ENCODE measurements at places on chromosomes 2 and 18. TPM values are rescaled to one million over a fixed set of nuclear protein-coding genes. Genes with fewer than 3 reads are reported as not detected.

- peak; percentile 18 for DNase-seq
These were observed 132.9 kb downstream of the SOCS6 start for GRCh38 chr18:70421471-70422390.

DNA sequence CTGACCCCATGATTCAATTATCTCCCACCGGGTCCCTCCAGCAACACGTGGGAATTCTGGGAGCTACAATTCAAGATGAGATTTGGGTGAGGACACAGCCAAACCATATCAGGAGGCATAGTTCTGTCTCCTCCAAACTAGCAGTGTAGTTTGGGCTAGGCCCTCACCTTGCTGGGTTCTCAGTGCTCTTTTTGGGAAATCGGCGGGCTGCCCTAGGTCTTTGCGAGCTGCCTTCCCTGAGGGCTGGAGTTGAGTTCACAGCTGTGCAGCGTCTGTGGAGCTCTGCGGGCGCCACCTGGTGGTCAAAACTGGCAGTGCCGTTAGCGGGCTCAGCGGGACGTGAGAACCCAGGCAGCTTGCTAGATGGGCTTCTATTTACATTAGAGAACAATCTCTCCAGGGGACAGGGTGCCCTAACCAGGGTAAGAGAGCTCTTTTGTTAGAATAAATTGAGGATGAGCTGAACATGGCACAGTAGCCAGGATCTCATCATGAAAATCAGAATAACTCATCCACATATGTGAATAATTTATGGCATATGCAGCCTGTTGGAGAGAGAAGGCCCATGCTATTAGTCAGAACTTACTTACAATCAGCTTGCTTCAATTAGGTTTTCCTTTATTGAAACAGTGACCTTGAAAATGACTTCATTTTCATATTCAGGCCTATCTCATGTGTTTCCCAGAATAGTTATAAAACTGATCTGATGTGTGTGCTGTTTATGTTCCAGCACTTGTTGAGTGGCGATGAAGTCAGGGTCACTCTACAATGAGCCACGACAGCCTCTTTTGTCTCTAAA lies 27.4 kb upstream of the YES1 start:
- peak; percentile 84 for DNase-seq

GRCh38 chr2:152508446-152508845 lies 173.5 kb downstream of the FMNL2 start:
- no peak for DNase-seq

GRCh38 chr2:239122421-239123110 lies 274.7 kb downstream of the TWIST2 start:
- DNase-seq = no peak

GRCh38 chr2:16767789-16768476 lies 102.3 kb upstream of the CYRIA start:
- DNase-seq = no peak

DNA sequence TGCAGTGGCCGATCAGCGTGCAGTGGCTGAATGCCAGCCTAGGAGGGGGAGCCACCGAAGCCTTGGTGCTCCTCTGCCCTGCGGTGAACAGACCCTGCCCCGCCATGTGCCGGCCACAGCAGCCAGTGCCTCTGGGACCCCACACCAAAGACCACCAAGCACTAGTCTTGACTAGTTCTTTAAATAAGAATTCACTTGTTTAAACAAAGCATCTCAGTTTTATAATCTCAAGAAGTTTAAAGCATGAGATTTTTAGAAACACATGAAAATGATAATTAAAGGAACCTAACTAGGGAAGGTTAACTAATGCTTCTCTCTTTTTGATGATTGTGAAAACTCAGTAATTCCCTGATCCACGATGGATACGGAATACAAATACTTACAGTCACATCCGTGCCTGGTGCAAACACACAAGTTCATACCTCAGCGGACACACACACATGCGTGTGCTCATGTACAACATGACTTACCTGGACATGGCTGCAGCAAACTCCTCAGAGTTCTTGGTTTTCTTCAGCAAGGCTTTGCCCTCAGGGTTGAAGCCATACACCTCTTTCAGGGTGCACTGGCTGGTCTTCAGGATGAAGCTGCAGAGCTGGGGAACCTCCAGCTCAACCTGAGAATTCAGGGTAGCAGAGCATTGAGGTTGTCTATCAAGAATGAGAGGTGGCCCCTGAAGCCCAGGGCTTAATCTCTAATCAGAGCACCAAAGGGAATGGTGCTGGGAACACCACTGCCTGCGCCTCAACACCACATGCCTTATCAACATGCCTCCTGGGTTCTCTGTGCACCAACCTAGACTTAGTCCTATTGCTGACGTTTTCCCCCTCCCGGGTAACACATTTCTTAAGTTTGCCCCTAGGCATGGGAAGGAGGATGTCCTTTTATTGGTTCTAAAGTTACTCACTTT lies 3.1 kb downstream of the APOB start:
- no peak for DNase-seq

DNA sequence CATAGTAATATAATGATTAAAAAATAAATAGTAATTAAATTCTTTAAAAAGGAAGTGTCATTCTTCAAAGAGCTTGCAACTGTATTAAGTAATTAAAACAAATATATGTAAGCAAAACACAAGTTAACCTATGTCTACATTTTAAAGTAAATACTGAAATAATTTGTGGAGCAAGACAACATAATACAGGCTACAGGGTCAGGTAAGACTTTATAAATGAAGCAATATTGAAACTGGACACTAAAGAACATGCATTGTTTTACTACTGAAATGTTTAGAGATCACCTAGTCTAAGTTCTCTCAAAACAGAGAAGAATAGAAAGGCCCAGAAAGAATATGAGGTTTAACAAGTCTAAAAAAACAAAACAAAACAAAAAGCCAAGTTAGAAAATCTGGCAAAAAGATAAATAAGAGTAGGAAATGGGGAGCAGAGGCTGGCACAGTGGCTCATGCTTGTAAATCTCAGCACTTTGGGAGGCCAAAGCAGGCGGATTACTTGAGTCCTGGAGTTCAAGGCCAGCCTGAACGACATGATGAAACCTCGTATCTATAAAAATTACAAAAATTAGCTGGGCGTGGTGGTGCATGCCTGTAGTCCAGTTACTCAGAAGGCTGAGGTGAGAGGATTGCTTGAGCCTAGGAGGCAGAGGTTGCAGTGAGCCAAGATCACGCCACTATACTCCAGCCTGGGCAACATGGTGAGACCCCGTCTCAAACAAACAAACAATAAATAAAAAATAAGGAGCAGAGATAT lies 34.4 kb downstream of the VPS54 start:
- DNase-seq = no peak

- no peak for DNase-seq
These were observed 408.4 kb downstream of the RIT2 start for GRCh38 chr18:42707080-42707479.

- DNase-seq = no peak
These were observed 1.6 kb downstream of the SNED1 start for GRCh38 chr2:240999873-241000541.

- no peak for DNase-seq
These were observed 322.2 kb upstream of the DDX18 start for GRCh38 chr2:117492209-117492851.

DNA sequence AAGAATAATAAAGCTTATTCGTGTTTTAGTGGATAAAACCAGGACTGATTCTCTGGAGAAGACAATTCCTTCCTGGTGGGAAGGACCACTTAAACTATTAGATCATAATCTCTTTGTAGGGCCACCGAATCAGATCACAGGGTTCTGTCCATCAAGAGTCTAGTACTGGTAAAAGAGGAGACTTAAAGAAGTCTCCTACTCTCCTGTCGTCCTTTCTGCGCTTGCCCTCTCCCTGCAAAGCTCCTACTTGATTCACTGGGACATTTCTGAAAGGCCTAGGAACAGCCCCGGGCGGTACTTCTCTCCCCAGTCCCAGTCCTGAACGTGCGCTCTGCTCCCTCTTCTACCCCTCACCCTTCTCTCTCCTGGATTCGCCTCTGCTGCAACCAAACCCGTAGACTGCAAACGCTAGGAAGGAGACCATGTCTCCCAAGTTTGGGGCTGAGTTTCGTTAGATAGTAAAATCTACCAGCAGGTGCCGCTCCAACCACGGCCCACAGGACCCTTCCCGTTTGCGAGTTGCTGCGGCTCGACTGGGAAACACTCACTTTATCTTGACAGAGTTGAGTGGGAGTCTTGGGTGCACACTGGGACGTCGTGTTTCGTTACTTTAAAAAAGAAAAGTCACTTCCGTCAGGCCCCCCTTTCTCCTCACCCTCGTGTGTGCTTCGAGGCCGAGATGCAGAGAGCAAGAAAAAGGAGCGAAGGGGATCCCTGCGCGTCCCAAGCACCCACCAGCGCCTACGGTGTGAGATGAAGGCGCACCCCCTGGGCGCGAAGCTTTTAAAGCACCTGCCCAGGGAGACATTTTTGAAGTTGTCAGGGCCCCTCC lies 923 bp downstream of the FIGLA start:
- peak; percentile 56 for DNase-seq

- DNase-seq = no peak
These were observed 77.3 kb downstream of the VWA3B start for GRCh38 chr2:98164256-98164655.

Gene SPC25
- polyA plus RNA-seq = 6.7 TPM

Gene SYT4
- not detected for polyA plus RNA-seq

Gene MCM6
- polyA plus RNA-seq = 19.0 TPM

Gene CYP27C1
- 5.7 TPM for polyA plus RNA-seq

Gene CDH20
- 1.1 TPM for polyA plus RNA-seq

Gene TUBB8B
- polyA plus RNA-seq = not detected

Data from hindlimb muscle (tissue), 1 donor.